ENCODE measurements at places on chromosomes 5 and 9.

DNA sequence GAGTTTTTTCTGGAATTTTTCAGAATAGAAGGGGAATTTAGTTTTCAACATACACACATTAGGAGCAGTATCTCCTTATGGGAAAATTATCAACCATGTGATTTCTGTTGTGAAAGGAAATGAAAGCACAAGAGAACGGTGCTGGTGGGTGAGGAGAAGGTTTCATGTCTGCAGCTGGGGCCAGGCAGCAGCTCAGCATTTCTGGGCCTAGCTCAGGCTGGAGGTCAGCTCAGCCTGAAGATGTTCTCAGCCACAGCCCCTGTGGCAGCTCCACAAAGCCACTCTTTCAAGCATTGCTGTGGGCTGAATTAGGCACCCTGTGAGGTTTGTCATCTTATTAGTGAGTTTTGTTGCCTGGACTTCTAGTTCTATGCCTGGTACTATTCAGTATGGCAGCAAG is 90.3 kb downstream of the DIRAS2 start:
- DNase-seq = no peak

DNA sequence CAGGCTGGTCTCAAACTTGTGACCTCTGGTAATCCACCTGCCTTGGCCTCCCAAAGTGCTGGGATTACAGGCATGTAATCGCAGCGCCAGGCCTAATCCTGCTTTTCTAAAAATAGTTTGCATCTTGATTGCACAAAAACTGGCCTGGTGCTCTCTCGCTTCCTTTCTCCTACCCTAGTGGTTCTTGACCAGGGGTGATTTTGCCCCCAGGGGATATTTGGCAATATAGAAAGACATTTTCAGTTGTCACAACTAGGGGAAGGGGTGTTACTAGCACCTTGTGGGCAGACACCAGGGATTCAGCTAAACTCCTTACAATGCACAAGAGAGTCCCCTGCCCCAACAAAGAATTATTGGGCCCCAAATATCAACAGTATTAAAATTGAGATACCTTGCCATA is 139.8 kb downstream of the DROSHA start:
- DNase-seq = no peak

- DNase-seq = no peak
These were observed 107.2 kb upstream of the ICE1 start for GRCh38 chr5:5315068-5315980.

- no peak for DNase-seq
These were observed 30.3 kb downstream of the MED27 start for GRCh38 chr9:132049323-132049882.

DNA sequence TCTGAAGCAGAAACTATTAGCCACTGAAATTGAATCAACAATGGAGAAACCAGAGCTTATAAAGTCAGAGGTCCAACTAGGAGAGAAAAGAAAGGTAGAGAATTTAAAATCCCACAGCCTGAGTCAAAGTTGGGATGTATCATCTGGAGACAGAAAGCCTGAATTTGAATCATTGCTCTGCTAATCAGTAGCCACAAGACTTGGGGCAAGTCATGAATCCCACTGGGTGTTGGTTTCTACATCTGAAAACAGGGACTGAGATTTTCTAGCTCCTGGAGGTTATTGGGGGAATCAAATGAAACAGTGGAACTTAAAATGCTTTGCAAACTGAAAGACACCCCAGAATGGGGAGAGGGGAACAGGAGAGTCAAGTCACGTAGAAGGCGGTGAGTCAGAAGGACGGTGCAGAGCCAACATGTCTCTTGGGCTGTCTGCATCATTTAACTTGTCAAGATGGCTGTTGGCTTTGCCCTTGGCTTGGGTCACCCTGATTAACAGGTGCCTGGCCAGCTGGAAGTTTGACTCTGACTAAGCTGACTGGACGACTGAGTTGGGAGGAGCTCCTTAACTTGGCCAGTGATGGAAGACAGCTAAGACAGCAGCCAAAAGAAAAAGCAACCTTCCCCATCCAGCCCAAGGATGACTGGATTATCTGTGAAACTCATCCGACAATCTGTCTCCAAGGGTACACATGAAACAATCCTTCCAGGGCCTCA is 60.6 kb upstream of the ADRA1B start:
- DNase-seq = no peak

GRCh38 chr9:38171926-38172325 is 102.9 kb upstream of the SHB start:
- DNase-seq = no peak

- no peak for DNase-seq
These were observed 137.1 kb upstream of the GAS1 start for GRCh38 chr9:87084407-87084806.

- DNase-seq = no peak
These were observed 6.7 kb downstream of the GCNT1 start for GRCh38 chr9:76465442-76466298.

GRCh38 chr9:109463924-109464625 is 34.0 kb downstream of the PTPN3 start:
- DNase-seq = no peak

DNA sequence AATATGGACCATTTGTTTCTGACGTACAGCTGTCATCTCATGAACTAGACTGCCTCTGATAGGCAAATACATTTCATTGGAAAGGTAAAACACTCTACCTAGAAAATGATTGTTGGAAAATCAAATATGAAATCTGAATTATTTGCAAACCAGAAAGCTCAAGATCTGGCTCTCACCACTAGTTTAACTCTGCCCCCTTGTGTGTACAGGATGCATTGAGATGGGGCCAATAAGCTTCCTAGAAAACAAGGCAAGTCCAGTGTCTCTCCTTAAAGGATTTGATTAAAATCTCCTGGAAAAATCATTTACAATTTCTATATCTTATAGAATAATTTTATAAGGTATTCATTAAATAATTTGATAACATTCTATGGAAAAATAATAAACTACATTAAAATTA is 311.9 kb upstream of the ANKH start:
- no peak for DNase-seq

- no peak for DNase-seq
These were observed 97.2 kb downstream of the TRIM36 start for GRCh38 chr5:115072266-115073064.
